Stimulated activated CD8-positive, alpha-beta memory T cell treated with anti-CD3 and anti-CD28 coated beads, Interleukin-4, amount 100 ng/mL, for 1 hour (primary cell): ENCODE measurements at places on chromosomes 5 and 9.

DNA sequence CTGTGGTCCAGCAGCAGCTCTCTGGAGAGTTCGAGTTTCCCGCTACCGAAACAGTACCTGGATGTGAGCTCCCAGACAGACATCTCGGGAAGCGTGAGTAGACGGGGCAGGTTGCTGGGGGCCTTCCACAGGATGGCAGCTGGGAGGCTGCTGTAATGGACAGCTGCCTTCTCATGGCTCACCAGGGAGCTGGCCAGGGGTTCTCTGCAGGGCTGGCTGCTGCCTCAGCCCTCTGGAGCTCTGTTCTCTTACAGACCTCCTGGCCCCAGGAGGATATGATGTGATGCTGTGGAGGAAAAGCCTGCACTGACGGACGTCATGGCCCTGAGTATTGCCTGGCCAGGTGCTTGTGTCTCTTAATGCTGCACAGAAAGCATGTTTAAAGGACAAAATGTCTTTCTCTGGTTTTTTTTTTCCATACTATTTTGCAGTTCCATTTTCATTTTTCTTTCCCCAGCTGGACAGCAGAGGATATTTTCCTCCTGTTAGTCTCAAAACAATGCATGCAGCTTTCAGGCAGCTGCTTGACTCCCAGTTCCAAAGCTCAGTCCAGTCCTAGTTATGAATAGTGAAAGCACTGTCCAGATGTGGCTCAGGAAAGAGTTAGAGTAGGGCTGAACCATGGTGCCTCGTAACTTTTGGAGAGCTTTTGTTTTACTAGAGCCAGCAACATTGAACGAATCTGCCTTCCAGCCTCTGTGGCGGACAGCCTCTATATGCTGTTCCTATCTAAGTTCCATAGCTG is 77.5 kb upstream of the RARS1 start:
- no peak for DNase-seq

- no peak for DNase-seq
Observed at GRCh38 chr9:111431684-111432083, 52.5 kb downstream of the ECPAS start.

- DNase-seq: no peak
Observed at GRCh38 chr5:40442346-40442745, 237.4 kb upstream of the PTGER4 start.

DNA sequence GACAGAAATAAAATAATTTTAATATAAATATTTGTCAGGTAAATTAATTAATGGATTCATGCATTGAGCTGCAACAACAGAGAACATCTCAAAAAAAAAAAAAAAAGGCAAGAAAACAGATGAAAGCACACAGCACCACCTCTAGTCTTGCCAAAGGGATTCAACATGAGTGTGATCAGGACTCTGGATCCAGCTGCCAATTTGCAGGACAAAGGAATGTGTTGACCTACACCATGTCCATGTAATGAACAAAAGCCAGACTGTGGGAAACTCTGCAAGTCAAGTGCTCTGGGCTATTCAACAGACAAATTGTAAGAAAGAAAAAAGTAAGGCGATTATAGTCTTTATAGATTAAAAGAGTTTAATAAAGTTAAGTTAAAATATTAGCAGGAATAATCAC is 769.3 kb downstream of the TLR4 start:
- no peak for DNase-seq

- DNase-seq: no peak
Observed at GRCh38 chr5:146409054-146409671, 38.0 kb upstream of the TCERG1 start.

- DNase-seq: no peak
Observed at GRCh38 chr5:1152156-1152555, 40.3 kb upstream of the SLC12A7 start.

GRCh38 chr9:126612813-126613641 is 701 bp upstream of the LMX1B start:
- no peak for DNase-seq

DNA sequence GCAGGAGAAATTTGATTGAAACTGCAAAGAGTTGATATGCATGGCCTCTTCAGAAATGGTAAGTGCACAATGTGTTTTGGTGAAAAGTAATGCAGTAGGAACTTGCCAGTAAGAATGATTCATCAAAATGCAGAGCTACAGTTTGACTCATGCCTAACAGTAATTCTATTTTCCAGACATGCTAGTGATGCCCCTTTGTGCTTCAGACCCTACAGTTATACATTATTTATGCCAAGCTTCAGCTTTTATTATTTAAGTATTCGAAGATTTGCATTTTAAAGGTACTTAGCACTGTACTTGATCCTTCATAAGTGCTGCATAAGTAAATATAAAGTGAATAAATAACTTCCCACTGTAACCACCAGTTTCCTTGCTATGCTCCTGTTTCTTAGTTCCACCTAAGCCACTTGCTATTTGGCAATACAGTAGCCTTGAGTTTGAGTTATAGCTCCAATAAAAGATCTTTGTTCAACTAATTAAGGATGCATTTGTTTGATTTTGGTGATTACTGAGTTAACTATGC is 3.6 kb upstream of the SPATA31E1 start:
- no peak for DNase-seq

DNA sequence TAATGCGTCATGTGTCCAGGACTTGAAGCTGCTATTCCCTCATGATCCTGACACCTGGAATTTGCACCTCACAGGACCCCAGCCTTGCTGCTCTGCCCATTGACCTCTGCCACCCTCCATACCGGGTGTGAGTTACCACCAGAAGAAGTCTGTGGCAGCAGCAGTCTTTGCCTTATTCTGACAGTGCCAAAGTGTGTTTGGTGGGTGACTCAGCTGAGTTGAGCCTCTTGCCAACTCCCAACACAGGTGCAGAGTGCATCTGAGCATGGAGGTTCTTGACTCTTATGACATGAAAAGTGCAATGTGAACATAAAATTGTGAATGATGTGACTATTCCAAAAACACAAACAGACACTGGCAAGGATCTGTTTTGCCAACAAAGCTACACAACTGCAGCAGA is 1166.5 kb upstream of the CDH18 start:
- no peak for DNase-seq

DNA sequence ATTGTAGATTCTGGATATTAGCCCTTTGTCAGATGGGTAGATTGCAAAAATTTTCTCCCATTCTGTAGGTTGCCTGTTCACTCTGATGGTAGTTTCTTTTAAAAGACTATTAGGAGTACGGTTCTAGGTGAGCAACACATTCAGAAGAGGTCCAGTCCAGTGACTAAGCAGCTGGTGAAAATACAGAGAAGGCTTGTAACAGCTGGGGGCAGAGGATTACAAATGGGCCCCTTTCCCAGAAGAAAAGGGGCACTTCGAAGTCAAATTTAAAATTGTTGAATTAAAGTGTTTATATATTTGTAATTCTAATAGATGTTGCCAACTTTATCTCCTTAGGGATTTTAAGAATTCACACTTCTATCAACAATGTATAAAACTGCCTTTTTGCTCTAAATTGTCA is 720.5 kb downstream of the TLE4 start:
- DNase-seq: no peak

DNA sequence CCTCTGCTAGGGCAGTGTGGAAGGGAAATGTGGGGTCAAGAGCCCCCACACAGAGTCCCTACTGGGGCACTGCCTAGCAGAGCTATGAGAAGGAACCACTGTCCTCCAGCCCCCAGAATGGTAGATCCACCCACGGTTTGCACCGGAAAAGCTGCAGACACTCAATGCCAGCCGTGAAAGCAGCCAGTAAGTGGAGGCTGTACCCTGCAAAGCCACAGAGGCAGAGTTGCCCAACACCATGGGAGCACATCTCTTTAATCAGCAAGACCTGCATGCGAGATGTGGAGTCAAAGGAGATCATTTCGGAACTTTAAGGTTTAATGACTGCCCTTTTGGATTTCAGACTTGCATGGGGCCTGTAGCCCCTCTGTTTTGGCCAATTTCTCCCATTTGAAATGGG is 52.2 kb downstream of the GKAP1 start:
- no peak for DNase-seq

GRCh38 chr9:126617823-126618165 is 4.1 kb downstream of the LMX1B start:
- DNase-seq: no peak

- no peak for DNase-seq
Observed at GRCh38 chr5:130624805-130625204, 540.3 kb downstream of the HINT1 start.

GRCh38 chr5:150559701-150560100 is 51.8 kb downstream of the NDST1 start:
- DNase-seq: no peak

DNA sequence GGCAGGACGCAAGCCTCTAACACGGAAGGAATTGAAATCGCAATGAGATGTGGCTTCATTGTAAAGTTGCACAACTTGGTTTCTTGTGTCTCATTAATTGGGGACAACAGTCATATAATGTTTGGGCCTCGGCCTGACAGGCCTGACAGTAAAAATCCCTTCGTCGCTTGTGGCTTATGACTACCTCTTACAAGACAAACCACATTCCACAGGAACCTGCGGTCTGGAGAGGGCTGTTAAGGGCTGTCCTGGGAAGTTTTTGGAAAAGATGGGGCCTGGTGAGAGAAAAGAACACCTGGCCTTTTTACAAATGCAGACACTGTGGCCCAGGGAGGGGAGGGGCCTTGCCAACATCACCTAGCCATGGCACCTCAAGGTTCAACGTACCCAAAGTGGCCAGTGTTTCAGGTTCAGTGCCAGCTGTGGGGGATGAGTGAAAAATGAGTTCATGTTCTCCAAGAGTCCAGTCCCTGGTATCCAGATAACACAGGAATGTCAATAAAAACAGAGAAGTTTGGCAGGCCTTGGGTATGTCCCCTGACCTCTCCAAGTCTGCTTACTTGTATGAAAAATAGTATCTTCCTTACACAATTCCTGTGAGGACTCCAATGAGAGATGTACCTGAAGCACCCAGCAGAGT is 22.2 kb downstream of the SHB start:
- DNase-seq: no peak

DNA sequence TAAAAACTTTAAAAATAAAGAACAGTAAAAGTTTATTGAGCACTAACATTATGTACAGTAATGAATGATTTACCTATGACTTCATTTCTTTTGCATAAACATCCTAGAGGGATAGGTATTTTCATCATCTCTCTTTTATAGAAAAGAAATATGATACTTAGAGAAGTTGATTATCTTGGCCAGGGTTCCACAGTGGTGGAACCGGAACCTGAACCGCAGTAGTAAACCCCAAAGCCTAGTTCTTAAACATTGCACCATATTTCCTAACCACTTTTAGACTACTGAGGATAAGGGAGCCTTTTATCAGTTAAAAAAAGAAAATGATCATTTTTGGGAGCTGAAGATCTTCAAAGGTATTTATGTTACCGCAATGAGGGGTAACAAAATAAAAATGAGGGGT is 205.7 kb upstream of the SGCD start:
- DNase-seq: no peak

GRCh38 chr5:73786043-73786831 is 160.2 kb downstream of the ARHGEF28 start:
- no peak for DNase-seq

DNA sequence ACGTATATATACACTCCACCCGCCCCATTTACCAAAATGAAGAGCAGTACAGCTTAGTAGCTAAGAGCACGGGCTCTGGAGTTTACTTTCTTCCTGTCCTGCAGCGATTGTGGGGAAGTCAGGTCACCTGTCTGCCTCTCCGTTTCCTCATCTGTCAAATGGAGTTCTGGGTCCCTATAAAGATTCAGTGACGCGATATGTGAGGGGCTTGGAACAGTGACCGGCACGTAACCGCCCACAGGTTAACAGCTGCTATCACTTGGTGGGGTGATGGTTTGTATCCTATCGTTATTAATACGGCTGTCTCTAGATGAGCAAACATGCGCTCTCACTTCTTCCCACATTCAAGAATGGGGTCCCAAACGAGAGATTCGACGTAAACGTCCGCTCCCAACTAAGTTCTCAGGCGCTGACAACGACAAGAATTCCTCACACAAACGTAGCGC is 426 bp downstream of the FAM114A2 start:
- no peak for DNase-seq

GRCh38 chr9:93211654-93212001 is 27.7 kb downstream of the WNK2 start:
- DNase-seq: no peak

GRCh38 chr5:61342071-61342501 is 10.0 kb downstream of the ZSWIM6 start:
- DNase-seq: no peak

- no peak for DNase-seq
Observed at GRCh38 chr9:83034587-83034986, 28.4 kb downstream of the RASEF start.

DNA sequence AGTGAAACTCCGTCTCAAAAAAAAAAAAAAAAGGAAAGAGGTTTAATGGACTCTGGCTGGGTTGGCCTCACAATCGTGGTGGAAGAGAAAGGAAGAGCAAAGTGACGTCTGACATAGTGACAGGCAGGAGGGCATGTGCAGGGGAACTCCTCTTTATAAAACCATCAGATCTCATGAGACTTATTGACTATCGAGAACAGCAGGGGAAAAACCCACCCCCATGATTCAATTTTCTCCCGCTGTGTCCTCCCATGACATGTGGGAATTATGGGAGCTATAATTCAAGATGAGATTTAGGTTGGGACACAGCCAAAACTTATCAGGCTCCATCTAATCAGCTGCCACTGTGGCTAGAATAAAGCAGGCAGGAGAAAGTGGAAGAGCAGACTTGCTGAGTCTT is 610.4 kb upstream of the NUDT12 start:
- DNase-seq: no peak

DNA sequence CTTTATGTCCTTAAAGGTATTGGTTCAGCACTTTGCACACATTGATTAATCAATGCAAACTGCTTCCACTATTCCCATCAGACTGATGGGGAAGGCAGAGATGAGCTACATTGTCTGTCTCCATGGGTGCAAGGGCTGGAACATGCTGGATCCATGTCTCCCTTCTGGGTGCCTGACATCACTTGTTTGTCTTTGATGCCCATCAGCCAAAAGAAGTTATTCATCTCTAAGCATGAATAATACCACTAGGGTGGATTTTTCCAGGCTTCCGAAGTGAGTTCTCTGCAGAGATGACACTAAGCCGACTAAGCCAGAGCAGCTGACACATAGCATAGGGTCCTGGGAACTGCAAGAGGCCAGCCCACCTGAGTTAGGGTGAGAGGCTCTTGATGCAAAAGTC is 8.7 kb downstream of the FGF1 start:
- no peak for DNase-seq

DNA sequence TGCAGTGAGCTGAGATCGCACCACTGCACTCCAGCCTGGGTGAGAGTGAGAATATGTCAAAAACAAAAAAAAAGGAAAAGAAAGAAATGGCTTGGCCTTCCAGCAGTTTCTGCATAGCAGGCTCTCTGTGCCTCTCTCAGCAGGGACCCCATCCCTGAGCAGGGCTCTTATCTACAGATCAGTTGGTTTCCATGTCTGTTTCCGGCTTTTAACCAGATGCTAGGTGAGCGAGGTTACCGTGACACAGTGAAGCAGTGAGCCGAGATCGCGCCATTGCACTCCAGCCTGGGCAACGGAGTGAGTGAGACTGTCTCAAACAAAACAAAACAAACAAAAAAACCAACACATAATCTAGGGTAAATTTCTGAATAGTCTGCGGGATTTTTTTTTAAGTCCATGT is 51.4 kb downstream of the COL5A1 start:
- no peak for DNase-seq

DNA sequence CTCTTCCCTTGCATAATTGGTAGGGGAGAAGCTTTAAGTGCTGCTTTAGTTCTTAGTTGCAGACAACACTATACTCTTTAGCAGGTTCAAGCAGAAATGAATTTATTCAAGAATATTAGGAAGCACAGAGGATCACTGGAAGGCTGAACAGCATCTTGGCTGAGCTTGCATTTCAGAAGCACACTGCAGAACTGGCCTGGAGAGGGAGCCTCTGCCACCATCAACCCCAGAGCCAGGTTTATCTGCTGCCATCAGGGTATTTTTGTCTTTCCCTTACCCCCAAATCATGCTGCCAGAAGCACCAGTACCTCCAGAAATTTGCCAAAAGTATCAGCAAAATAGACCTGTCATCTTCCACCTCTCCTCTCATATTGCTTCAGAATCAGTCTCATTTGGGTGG is 440.7 kb downstream of the DMAC1 start:
- DNase-seq: no peak
